ENCODE measurements at places on chromosomes 2 and 18.
A peak's percentile ranks its signal among the peaks of the same experiment; 100 is the strongest.

DNA sequence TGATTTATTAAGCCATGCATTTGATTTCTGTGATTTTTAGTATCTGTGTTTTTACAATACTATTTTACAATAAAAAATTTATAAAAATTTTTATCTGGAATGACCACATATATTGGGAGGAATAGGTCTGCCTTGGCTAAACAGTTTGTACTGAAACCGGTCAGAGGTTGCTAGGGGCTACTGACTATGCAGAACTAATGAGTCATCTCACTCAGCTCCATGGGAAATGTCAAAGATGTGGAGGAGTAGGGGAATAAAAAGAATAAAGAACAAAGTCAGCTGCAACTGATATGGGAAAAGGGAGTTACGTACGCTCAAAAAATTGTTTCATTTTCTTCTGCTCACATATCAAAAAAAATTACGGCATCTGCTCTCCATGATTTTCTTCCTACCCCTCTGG lies 8.6 kb upstream of the TMEM163 start:
- peak; percentile 88 for DNase-seq

GRCh38 chr2:188721784-188722183 lies 252.4 kb upstream of the COL3A1 start:
- no peak for DNase-seq

- DNase-seq: no peak
Measured at GRCh38 chr2:63668466-63668865, 79.7 kb downstream of the MDH1 start.

DNA sequence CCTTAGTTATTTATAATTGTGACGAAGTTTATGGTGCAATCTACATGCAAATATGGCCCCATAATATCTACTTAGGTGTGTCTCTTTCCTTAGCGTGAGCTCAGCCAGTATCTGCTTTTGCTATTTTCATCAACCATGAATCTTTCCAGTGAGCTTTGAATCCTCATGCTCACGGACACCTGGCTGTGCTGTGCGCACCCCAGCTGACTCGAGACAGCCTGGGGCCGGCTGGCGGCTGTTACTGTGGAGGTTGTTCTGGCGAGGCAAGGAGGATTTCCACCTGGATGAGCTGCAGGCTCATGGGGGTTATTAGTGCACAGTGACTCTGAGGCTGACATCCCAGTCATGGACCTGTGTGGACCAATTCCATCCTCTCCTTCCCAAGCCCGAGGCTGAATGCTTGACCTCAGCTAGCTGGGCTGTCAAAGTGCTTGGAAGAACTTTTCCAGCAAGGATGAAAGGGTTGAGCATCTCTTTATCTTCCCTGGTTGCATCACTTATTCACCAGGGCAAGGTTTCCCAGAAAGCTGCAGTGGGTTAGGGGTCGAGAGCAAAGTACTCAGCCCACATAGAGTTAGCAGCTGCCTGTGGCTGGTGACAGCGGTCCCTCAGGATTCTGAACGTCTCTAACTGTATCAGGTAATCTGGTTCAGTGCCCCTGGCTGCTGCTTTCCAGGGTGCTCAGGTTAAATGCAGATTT lies 141.7 kb downstream of the ARL4C start:
- peak; percentile 14 for DNase-seq

GRCh38 chr2:145543155-145543554 lies 1023.2 kb upstream of the ZEB2 start:
- no peak for DNase-seq

DNA sequence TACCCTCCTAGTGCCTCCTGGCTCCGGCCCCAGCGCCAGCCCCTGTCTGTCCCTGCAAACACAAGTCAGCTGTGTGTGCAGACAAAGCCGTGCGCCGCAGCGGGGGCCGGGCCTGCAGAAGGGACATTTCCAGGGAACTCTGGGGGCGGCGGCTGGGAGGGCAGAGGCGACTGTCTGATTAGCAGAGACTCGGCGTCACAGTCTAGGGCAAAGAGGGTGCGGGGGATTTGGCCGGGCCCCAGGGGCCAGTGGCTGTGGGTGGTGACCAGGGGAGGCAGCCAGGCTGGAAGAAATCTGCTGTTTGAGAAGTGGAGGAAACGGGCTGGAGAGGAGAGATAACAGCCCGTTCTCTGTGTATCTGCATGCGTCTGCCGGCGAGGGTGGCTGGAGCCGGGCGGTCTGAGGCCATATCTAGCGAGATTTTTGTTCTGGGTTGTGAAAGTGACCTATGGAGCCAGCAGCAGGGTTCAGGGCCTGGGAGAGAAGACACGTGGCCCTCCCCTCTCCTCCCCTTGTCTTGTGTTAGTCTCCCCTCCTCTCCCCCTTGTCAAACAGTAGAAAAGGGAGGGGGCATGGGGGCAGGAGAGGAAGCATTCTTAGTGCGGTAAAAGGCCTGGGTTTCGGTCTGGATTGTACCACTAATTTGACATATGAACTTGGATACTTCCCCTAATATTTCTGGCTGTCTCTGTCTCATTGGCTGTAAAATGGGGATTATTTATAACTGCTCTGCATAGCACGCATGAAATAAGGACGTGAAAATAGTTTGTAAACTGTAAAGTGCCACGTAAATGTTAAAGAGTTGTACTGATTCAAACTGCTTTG lies 169.4 kb downstream of the SMAD7 start:
- peak; percentile 94 for DNase-seq

DNA sequence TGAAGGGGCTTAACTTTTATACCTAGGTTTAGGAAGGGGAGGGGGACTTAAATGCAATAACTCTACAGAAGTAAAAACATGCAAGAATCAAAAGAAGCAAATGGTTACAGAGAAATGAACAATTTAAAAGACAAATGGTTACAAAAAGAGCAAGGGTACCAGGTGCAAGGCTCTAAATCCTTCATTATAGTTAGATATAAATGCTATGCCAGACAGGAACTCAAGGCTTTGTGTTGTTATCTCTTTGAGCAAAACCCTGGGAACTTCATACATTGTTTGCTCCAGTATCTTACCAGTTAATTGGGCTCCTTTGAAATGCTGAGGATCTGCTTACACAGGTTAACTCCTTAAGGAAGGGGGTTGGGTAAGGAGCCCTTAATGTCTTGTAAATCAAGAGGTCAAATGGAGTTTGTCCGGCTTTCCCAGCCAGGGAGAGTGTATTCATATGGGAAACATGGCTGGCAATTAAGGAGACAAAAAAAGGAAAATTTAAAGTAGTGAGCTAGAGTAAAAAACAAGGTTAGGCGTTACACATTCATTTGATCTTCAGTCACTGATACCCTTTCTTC lies 347.5 kb downstream of the CELF4 start:
- DNase-seq: no peak

DNA sequence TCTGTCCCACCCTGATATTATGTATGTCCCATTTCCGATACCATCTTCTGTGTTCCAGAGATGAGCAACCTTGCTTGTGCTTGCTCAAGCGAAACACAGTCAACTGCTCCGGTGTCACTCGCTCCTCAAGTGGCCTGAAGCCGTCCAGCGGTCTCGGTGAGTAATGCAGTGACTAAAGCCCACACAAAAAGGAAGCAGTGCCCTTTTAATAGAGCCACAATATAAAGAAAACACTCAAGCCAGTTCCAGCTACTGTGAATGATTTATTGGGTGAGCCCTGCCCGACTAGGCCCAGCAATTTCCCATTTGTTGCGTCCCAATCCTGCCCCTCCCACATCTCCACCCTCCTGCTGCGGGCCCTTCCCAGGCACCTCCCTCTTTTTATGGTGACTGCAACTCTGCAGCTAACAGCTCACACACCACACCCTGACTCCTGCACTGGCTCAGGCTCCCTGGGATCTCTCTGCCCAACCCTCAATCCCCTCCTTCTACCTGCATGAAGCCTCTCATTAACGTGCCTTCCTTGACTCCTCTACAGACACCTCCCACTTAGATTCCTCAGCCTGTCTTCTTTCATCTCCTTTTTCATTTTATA lies 44.2 kb upstream of the DSC1 start:
- no peak for DNase-seq

GRCh38 chr2:74052732-74053710 lies 68.3 kb downstream of the TET3 start:
- DNase-seq: no peak

DNA sequence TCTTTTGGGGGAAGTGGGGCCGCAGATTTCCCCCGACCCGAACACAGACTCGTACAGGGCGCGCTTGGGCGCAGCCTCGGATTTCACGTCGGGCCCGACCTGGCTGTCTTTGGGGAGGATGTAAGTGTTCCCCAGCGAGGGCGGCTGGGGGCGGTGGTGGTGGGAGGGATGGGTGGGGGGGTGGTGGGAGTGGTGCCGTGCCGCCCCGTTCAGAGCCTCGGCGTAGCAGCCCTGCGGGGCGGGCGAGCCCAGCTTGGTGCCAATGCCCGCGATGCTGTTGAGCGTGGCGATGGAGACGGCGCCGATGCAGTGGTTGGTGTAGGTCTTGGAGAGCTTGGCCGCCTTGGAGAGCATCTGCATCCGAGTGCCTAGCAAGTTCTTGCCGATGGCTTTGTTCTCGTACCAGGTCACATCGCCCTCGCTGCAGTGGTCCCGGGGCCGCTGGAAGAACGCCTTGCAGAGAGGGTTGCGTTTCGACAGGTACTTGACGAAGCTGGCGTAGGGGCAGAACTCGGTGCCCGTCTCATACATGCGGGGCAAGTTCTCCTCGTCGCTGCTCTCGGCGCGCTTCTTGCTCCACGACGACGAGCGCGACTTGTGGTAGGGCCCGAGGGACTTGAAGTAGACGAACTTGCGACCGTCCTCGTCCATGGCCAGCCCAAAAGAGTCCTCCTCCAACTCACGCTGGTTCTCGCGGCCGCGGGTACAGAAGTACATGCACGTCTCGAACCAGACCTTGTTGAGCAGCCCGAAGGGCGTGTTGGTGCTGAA lies 1.3 kb downstream of the KCTD1 start:
- peak; percentile 20 for DNase-seq

DNA sequence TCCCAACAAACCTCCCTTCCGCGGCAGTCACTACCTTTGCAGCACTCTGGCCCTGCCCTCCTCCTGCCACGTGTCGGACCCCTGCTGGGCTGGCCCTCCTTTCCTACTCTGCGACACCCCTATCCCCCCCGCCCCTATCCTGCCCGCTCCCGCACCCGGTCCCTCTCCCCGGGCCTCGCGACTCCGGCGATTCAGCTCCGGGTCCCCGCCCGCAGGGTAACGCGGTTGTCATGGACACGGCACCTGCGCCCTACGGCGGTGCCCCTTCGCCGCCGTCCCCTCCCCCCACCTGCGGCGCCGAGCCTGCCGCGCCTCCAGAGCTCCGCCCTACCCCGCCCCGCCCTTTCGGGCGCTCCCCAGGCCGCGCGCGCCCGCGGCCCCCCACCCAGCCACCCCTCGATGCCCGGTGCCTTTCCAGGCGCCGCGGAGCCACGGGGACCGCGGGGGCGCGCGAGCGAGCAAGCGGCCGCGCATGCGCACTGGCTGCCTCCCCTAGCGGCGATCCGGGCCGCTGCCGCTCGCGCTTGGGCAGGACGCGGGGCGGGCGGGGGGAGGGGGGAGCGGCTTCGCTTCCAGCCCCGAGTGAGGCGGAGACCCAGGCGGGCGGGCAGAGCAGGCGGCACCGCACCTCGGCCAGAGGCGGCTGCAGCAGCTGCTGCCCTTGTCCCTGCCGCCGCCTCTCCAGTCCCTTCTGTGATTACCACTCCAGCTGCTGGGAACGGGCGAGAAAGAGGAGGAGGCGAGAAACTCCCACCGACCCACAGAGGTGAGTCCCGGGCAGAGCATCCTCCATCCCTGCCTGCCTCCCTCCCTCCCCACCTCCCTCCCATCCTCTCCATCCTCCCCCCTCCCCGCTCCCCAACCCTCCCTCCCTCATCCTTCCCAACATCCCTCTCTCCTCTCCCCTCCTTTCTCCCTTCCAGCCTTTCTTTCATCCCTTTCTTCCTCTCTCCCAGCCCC lies at the start of gene CTNNA2:
TSS of gene CTNNA2 (plus strand) at position 610 of the 960 bp plus-strand sequence.
- peak; percentile 20 for DNase-seq

DNA sequence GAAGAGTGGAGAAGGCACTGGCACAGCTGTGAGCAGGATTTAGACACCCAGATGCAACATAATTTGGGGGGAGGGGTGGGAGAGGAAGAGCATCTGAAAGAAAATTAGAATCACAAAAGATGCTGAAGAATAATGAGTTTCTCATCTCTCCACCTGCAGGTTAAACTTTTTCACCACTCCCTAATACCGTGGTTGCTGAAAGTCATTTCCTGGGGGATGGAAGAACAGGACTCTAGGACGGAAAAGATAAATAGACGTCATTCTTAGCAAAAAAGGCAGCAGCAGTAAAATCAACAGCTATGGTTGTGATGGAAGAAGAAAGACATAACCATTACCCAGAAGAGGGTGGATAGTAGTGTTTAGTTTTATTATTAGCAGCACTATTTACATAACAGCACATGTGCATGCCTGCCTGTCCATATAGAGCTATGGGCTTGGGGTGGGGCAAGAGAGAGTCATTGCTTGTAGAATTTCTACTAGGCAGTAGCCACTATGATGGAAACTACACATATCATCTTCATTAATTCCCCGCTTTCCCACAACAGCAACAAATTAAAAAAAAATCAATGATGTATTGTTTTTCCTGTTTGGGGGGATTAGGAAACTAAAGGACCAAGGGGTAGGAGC lies 212.2 kb downstream of the TRIB2 start:
- DNase-seq: no peak

DNA sequence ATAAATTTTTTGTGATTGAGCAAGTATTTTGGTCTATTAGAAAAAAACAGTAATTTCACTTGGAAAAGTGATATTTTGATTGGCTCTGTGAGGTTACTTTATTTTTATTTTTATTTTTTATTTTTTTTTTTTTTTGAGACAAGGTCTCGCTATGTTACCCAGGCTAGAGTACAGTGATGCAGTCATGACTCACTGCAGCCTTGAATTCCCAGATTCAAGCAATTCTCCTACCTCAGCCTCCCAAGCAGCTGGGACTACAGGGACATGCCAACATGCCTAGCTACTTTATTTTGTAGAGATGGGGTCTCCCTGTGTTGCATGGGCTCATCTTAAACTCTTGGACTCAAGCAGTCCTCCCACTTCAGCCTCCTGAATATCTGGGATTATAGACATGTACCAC lies 60.9 kb upstream of the MGAT5 start:
- DNase-seq: peak; percentile 27

- DNase-seq: peak; percentile 87
Measured at GRCh38 chr2:102143450-102143985, 972 bp downstream of the IL1R1 start.

- DNase-seq: no peak
Measured at GRCh38 chr2:72204786-72205503, 57.3 kb upstream of the CYP26B1 start.

- no peak for DNase-seq
Measured at GRCh38 chr2:217475101-217475500, 527.7 kb downstream of the TNS1 start.

DNA sequence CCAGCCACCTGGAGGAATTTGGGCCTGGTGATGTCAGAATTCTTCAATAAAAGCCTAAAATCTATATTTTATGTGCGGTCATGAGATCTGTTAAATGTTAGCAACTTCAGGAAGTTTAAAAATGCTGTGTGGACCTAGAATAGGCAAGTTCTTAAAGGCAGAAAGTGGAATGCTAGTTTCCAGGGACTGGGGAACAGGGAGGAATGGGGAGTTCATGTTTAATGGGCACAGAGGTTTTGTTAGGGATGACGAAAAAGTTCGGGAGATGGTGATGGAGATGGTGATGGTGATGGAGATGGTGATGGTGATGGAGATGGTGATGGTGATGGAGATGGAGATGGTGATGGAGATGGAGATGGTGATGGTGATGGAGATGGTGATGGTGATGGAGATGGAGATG lies 9.2 kb downstream of the TYMS start:
- DNase-seq: no peak
